ENCODE measurements at places on chromosomes 3 and 15.

DNA sequence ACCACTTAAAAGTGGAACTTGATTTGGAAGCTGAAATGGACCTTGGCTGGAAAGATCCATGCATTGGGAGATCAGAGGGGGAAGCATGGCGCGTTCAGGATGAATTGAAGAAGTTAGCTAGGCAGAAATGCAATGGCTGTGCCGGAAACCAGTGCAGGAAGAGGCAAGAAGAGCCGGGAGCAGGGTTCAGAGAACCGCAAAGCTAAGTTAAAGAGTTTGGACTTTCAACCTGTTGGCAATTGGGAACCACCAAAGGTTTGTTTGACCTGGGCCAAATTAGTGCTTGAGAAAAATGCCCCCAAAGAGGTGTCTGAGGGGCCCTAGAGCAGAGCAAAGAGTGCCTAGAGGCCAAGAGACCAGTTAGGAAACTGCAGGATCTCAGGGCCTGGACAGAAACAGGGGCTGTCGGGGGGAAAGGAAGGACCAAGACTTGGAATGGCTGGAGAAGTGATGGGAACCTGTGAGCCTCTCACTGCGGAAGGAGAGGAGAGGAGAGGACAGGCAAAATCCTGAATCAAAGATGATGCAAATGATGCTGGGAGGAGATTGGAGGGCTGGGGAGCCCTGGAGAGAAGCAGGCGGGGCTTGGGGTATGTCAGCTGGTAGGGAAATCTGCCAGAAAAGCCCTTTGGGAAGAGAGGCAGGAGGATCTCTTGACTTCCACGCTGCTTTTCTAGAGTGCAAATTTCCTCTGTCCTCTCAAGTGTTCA is 49.3 kb downstream of the FAM174B start:
- no peak for DNase-seq

DNA sequence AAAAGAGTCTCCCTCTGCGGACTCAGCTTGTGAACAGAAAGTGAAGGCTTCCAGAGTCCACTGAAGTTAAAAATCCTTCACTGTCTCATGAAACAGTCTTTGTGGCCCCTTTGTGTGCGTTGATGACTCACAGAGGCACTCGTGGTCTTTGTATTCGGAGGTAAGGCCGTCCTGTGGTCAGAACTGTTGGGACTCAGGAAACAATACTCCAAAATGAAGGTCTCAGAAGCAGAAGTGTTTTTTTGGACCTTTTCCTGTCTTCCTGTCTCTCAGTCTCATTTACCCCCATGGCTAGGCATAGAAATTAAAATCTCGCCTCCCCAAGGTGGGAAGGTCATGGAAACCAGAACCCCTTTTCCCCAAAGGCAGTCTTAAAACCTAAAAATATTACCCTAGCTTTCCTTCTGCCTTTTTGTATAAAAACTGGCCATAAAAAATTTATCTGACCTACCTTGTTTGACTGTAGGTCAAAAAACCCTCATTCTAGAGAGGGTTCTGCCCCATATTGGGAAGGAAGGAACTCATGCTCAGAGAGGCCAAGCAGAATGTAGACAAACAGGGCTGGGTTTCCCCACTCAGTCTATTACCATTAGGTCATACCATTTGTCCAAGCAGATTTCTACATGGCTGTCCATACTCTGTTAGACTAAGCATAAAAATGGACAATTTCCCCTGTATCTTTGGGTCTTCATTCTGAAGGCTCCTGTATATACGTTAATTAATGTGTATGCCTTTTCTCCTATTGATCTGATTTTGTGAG is 19.1 kb upstream of the EPB42 start:
- no peak for DNase-seq

DNA sequence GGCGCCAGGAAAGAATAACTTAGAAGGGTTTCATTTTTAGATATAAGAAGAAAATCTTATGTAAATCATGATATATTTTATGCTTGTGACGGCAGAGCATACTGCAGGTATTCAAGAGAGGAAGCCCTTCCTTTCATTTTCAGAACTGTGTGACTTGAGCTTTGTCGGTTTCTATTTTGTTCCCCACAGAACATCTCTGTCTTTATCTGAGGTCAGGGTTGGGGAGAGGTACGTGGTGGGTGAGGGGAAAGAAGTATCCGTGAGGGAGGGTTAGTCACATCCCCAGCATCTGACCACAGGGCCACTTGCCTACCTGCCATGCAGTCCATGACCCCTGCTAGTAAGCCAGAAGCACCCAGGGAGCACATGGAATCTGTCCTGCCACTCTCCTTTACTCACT is 126.5 kb downstream of the DGKG start:
- no peak for DNase-seq

DNA sequence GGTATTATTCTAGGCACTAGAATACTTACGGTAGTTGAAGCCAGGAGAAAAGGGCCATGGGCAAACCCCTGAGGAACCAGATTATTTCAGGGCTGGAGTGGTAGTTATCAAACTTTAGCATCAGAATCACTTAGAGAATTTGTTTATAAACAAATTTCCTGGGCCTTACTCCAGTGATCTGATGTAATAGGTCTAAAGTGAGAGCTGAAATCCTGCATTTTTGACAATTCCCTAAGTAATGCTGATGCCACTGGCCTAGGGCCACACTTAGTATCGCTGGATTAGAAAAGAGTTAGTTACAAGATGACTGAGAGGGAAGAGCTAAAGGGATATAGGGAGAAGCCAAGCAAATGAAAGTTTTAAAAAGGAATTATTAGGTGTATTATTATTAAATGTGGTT is 412.5 kb upstream of the THRB start:
- no peak for DNase-seq

DNA sequence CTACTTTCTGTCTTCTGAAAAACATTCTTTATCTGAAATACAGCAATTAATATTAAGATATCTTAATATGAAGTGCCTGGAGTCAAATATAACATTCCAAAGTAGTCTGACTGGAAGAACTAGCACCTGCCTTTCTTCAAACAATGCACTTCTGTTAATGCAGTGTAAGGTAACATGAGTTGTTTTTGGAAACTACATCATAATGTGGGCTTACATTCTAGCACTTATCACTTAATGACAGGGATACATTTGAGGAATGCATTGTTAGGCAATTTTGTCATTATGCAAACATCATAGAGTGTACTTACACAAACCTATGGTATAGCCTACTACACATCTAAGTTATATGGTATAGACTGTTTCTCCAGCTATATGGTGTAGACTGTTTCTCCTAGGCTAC is 49.2 kb downstream of the SLC15A2 start:
- no peak for DNase-seq
